ENCODE measurements at places on chromosomes 13 and 19. TPM values are rescaled to one million over a fixed set of nuclear protein-coding genes. Genes with fewer than 3 reads are reported as not detected.

GRCh38 chr19:45304141-45304926 lies 18.3 kb downstream of the CKM start:
- no peak for DNase-seq

GRCh38 chr19:1472231-1473084 lies 6.6 kb downstream of the C19orf25 start:
- no peak for DNase-seq

DNA sequence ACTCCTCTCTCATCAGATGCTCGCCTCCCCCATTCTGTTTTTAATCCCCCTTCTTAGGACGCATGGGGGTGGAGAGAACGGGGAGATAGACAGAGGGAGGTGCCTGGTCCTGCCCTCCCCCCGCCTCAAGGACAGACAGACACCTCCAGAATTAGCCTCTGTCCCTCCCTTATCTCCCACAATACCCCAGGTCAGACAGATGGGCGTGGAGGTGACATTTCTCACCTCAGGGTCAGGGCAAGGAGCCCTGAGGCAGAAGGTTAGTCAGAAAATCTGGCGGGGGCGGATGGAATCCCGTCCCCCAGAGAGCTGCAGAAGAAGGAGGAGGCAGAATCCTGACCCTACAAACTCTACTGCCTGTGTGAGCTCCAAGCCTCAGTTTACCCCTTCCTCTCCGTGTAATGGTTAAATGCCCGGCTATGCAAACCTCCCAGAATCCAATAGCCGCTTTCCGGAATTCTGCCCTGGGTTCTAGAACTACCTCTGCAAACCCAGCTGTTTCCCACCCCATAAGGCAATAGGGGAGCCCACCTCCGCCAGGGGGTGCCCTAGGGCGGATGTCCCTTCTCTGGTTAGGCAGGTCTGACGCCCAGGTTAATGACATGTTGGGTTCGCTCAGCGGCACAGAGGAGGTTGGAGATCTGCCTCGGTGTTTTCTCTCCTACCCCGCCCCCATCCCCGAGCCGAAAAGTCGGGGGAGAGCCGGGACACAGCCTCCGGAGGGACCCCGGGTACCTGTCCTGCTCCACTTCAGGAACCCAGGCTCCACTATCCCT lies 900 bp downstream of the PPP1R13L start:
- DNase-seq, result peak; percentile 62

DNA sequence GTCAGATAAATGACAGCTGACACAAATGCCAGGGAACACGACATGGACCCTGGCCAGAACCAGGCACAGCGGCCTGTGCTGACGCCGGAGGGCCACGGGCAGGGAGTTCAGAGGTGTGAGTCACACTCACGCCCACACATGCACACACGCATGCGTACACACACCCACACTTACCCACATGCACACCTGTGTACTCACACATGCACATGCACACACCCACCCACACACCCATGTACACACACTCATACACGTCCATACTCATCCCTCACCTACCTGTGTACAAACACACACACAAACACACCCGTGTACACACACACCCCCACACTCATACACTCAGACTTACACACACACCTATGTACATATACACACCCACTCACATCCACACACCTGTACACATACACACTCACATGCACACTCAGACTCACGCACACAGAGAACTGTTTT lies 40.4 kb downstream of the MLLT1 start:
- DNase-seq, result no peak

- no peak for DNase-seq
Observed at GRCh38 chr13:94559222-94559795, 36.6 kb downstream of the TGDS start.

- DNase-seq, result no peak
Observed at GRCh38 chr19:16850133-16850532, 20.9 kb downstream of the SIN3B start.

DNA sequence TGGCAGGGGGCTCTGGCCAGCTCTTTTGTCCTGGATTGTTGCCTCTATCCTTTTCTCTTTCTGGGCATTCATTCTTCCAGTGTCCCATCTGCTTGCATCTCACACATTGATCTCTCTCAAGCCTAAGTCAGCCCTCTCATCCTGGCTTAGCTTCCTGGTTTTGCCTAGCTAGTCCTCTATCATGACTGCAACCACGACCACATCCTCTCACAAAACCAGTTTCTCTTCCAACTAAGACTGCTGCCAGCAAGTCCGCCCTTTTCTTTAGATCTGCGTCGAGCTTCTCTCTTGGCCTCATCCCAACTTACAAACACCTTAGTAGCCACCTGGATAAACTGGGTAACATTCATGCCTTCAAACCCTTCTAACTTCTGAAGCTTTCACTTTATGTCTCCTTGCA lies 212.2 kb upstream of the HTR2A start:
- DNase-seq, result no peak

DNA sequence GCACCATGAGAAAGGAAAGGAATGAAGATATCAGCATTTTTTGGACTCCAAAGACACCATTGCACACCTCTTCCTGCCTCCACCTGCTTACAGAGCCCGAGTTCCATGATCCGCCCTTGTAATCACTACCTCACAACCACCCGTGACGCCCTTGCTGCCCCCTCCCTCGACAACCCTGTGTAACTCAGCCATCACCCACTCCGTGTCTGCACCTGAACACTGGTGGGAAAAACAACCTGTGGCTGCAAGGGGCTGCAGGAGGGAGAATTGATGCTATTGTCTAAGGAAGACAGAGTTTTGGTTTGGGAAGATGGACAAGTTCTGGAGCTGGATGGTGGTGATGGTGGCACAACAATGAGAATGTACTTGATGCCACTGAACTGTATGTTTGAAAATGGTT lies 27.0 kb downstream of the ZIC5 start:
- no peak for DNase-seq

DNA sequence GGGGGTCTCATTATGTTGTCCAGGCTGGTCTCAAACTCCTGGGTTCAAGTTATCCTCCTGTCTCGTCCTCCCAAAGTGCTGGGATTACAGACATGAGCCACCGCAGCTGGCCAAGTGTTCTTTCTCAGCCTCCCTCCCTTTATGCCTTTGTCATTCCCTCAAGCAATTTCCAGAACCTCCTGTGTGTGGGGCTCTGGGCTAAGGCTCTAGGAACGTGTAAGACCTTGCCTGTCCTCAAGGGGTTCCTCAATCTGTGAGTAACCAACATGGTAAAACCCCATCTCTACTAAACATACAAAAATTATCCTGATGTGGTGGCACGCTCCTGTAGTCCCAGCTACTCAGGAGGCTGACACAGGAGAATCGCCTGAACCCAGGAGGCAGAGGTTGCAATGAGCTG lies 15.5 kb upstream of the SPACA4 start:
- no peak for DNase-seq

- DNase-seq, result no peak
Observed at GRCh38 chr13:107600971-107601370, 614.4 kb downstream of the LIG4 start.

- DNase-seq, result no peak
Observed at GRCh38 chr13:80040196-80040980, 300.5 kb downstream of the SPRY2 start.

DNA sequence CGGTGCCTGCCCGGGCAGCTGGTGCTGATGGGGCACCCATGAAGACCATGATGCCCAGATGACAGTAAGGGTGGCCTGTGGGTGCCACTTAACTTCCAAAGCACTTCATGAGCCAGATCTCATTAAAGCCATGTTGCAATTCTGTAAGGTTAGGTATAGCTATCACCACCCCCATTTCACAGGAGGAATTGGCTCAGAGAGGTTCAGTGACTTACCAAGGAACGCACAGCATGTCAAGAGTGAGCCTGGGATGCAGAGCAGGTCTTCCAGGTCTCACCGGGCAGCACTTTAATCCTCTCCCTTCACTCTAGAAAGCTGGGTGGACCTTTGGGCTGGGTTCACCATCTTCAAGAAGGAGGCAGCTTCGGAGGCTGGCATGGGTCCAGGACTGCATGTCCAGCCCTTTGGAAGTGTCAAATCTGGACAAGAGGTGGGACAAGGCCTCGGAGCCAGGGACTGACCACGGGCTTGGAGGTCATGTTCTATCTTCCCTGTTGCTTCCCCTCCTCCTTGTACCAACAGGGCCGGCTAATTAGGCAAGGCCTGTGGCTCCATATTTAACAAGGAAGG lies 189.8 kb downstream of the URI1 start:
- DNase-seq, result no peak

- no peak for DNase-seq
Observed at GRCh38 chr19:50741179-50741933, 18.2 kb downstream of the CLEC11A start.

DNA sequence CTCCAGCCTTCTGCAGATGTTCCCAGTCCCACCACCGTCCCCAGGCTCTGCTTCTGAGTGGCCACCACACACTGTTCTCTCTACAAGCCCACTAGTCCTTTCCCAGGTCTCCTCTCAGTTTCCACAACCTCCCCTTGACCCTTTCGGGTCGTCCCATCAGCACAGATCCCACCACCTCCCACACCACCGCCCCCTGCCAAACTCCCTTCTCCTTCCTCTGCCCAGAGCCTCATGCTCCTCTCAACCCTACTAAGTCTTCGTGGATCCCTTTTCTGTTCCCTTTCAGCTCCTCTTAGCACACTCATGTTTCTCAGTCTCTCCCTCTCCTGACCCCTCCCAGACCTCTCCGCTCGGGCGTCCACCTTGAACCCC lies 1.9 kb downstream of the NAPA start:
- no peak for DNase-seq

- DNase-seq, result no peak
Observed at GRCh38 chr13:40452741-40453334, 213.6 kb downstream of the FOXO1 start.

- no peak for DNase-seq
Observed at GRCh38 chr13:35891507-35892441, 239.4 kb downstream of the DCLK1 start.

GRCh38 chr13:48160606-48161278 lies 65.8 kb upstream of the MED4 start:
- no peak for DNase-seq

DNA sequence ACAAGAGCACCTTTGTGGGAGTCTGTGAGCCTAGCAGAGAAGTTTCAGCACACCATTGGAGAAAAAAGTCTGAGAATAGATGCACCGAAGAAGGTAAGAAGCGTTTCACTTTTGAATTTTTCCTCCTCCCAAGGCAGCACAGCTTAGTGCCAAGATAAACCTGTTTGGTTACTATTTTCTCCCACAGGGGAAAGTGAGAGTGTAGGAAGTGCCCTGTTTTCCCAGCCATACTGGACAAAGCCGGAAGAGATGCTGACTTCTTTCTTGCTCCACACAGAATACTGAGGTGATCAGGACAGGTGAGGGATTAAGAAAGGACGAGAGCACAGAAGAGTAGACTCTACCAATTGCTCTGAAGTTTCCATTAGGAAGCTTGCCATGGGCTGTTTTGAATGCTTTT lies 1011.0 kb upstream of the MIR17HG start:
- DNase-seq, result no peak

GRCh38 chr13:31037874-31038500 lies 105.5 kb downstream of the TEX26 start:
- no peak for DNase-seq

GRCh38 chr13:27572234-27572901 lies 48.0 kb downstream of the LNX2 start:
- DNase-seq, result no peak

- DNase-seq, result no peak
Observed at GRCh38 chr19:13091400-13092157, 11.1 kb downstream of the LYL1 start.

GRCh38 chr19:56107626-56108351 lies 13.3 kb downstream of the ZNF787 start:
- DNase-seq, result peak; percentile 62

GRCh38 chr13:58587183-58587582 lies 955.6 kb downstream of the PCDH17 start:
- DNase-seq, result no peak

DNA sequence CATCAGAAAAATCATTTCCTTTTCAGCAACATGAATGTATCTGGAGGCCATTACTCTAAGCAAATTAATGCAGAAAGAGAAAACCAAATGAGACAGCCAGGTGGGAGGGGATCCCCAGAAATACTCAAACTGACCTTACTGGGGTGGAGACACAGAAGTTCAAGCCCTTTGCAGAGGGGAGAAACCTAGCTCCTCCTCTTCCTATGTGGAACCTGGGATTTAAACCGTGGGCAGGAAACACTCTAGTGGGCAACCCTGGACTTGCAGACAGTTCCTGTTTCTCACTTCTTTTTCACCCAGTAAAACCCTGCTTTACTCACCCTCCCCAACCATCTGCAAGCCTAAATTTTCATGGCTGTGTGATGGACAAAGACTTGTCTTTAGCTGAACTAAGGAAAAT lies 61.3 kb downstream of the SLITRK6 start:
- DNase-seq, result no peak

GRCh38 chr13:41418027-41418426 lies 39.3 kb upstream of the RGCC start:
- DNase-seq, result no peak

- DNase-seq, result no peak
Observed at GRCh38 chr13:32001769-32002168, 29.8 kb upstream of the FRY start.

DNA sequence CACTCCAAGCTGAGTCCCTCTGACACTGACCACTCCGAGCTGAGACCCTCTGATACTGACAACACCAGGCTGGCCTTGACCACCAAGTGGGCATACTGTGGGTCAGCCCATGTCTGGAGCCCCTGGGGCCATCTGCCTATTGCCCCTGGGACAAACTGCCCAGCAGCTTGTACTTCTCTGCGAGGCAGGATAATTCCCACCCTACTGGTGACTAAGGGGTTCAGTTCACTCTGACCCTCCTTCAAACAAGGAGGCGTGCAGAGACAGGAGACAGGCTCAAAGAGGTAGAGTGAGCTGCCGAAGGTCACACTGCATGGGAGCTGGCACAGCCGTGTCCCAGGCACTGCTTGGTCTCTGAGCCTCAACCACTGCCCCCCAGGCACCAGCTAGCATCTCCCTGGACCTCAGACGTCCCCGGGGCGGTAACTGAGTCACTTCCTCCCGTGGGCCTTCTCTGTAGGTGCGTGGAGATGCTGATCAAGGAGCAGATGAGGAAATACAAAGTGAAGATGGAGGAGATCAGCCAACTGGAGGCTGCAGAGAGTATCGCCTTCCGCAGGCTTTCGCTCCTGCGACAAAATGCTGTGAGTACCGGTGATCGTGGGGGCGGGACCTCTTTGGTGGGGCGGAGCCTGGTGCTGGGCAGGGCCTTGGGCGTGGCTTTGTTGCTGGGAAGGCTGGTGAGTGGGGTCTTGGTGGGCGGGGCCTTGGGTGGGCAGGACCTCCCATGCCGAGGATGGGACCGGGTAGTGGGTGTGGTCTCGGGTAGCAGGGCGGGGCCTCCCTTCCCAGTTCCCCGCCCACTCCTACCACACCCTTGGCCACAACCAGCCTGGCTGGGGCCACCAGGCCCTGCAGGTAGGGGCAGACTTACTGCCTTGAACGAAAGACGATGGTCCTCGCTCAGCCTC lies 5.8 kb upstream of the USE1 start:
- DNase-seq, result no peak

- no peak for DNase-seq
Observed at GRCh38 chr19:53823380-53824120, 564 bp downstream of the NLRP12 start.

The KIR3DL1 gene
- total RNA-seq, result not detected

The TBXA2R gene
- 1.2 TPM for total RNA-seq

The USE1 gene
- 21.4 TPM for total RNA-seq

The CLDND2 gene
- total RNA-seq, result not detected

The ZNF579 gene
- total RNA-seq, result 4.0 TPM
